ENCODE measurements at places on chromosomes 3 and 15.

- H3K4me1 ChIP-seq: no peaks in the 10 kb centered on the region
- no peaks in the 10 kb centered on the region for H3K36me3 ChIP-seq
- no peak for DNase-seq
- no peaks in the 10 kb centered on the region for H3K27me3 ChIP-seq
- H3K27ac ChIP-seq: no peak overlapping the region
Observed at GRCh38 chr3:147937891-147938290, 528.7 kb downstream of the ZIC1 start.

GRCh38 chr3:29195056-29195455 lies 85.8 kb upstream of the RBMS3 start:
- no peak overlapping the region for H3K4me3 ChIP-seq
- H3K27ac ChIP-seq: no peak overlapping the region
- no peaks in the 10 kb centered on the region for H3K36me3 ChIP-seq

GRCh38 chr3:29331456-29332194 lies 50.8 kb downstream of the RBMS3 start:
- H3K36me3 ChIP-seq: no peaks in the 10 kb centered on the region
- no peaks in the 10 kb centered on the region for H3K4me1 ChIP-seq

- no peaks in the 10 kb centered on the region for H3K36me3 ChIP-seq
- no peak overlapping the region for H3K4me3 ChIP-seq
- no peaks in the 10 kb centered on the region for H3K4me1 ChIP-seq
- no peak overlapping the region for H3K27ac ChIP-seq
- H3K27me3 ChIP-seq: no peaks in the 10 kb centered on the region
Observed at GRCh38 chr3:24296441-24297205, 198.0 kb downstream of the THRB start.

DNA sequence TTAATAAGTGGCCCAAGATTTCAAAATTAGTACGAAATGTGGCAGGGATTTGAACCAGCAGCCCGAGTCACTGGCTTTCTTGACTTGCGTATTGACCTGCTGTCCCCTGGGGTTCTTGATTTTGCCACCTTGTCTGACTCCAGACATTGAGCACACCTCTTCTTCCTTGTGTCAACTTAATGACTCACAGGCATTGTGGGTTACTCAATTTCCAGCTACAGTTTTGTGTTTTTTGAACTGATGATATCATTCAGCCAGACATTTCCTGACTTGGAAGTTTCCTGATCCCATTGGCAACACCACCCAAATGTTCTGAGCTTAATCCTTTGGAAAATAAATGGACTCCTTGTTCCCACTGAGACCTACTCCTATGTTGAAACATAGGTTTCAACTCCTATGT lies 64.2 kb downstream of the MOBP start:
- H3K4me3 ChIP-seq: no peak overlapping the region
- no peak overlapping the region for H3K27ac ChIP-seq
- no peak for DNase-seq
- no peaks in the 10 kb centered on the region for H3K36me3 ChIP-seq

DNA sequence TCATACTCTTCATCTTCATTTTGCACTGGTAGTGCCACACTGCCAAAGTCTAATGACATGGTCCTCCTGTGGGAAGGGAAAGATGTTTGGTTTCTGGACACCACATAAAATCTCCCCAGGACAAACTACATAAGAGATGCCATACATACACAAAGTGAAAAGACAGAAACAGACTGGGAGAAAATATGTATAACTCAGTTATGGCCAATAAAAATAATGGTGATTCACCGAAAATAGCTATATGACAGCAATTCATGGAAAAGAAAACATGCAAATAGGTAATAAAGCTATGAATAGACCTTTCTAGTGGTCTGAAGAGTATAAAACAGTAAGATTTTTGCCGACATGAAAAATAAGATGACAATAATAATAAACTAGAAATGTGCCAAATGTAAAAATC lies 5.3 kb downstream of the CEP152 start:
- no peaks in the 10 kb centered on the region for H3K27me3 ChIP-seq
- peaks cover 28% of the 10 kb centered on the region for H3K36me3 ChIP-seq
- no peak overlapping the region for H3K27ac ChIP-seq
- no peak overlapping the region for H3K4me3 ChIP-seq
- DNase-seq: no peak

DNA sequence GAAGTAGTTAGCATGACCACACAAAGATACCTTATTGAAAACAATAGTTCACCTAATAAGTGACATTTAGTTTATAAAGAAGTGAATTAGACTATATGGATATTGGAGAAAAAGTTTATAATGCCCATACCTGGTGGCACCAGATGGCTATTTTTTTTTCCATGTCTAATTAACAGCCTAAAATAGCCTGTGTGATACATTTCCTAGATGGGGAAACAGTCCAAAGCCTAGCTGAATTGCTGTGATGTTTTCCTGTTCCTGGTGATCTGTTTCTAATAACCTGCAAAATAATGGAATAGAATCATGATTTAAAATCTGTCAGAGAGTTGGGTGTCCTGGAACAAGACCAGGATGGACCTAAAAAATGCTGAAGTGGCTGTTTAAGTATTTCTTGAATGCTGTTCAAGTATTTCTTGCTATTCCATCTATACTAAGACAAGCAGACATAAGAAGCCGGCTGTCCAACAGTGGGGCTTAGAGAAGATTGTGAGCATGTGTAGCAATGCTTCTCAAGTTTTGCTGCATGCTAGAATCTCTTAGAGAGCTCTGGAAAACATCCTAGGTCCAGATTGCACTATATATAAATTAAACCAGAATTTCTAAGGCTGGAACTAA lies 31.3 kb downstream of the LRRC3B start:
- H3K36me3 ChIP-seq: no peaks in the 10 kb centered on the region
- H3K4me1 ChIP-seq: no peaks in the 10 kb centered on the region
- H3K27me3 ChIP-seq: no peaks in the 10 kb centered on the region
- no peak overlapping the region for H3K27ac ChIP-seq

DNA sequence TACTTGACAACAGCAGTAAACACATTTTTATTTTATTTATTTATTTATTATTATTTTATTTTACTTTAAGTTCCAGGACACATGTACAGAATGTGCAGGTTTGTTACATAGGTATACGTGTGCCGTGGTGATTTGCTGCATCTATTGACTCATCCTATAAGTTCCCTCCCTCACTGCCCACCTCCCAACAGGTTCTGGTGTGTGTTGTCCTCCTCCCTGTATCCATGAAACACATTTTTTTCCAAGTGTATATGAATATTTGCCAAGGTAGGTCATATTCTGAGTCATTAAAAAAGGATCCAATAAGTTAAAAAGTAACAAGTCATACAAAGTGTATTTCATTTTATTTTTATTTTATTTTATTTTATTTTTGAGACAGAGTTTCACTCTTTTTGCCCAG lies 567.3 kb upstream of the KCNMB2 start:
- H3K27me3 ChIP-seq: no peaks in the 10 kb centered on the region
- no peaks in the 10 kb centered on the region for H3K4me1 ChIP-seq
- no peak overlapping the region for H3K4me3 ChIP-seq
- H3K27ac ChIP-seq: no peak overlapping the region
- no peaks in the 10 kb centered on the region for H3K36me3 ChIP-seq
- no peak for DNase-seq

- peak overlapping the region; percentile 73 for H3K4me3 ChIP-seq
- H3K4me1 ChIP-seq: peaks cover 71% of the 10 kb centered on the region
- peak overlapping the region; percentile 97 for H3K27ac ChIP-seq
- no peaks in the 10 kb centered on the region for H3K27me3 ChIP-seq
Observed at GRCh38 chr3:14433106-14433505, 30.7 kb downstream of the SLC6A6 start.

GRCh38 chr3:49803465-49804140 lies 542 bp downstream of the INKA1 start:
- H3K27me3 ChIP-seq: peaks cover 11% of the 10 kb centered on the region
- peak overlapping the region; percentile 80 for H3K4me3 ChIP-seq

DNA sequence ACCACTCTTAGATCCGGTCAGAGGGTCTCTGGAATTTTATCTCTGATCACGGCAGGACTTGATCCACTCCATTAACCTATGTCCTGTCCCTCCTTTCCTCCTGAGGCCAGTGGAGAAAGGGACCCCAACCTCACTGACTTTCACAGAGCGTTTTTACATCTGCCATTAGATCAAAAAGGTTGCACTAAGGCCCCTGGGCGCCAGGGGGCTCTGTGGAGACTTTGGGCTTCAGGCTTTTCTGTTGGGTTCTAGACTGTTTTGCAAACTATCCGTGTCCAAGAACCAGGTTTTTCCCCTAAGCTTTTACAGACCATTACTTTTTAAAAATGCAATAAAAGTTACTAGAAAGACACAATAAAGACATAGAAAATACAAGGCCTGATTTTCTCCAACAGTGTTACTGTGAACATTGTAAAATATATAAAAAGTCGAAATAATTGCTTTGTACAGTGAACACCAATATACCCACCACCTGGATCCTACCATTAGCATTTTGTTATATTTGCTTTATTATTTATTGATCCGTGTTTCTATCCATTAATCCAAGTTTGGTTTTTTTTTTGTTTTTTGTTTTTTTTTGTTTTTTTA lies 159.7 kb downstream of the POLR2M start:
- no peak overlapping the region for H3K27ac ChIP-seq
- no peak overlapping the region for H3K4me3 ChIP-seq
- H3K27me3 ChIP-seq: peaks cover 82% of the 10 kb centered on the region
- peaks cover 16% of the 10 kb centered on the region for H3K4me1 ChIP-seq
- peak; percentile 70 for DNase-seq

DNA sequence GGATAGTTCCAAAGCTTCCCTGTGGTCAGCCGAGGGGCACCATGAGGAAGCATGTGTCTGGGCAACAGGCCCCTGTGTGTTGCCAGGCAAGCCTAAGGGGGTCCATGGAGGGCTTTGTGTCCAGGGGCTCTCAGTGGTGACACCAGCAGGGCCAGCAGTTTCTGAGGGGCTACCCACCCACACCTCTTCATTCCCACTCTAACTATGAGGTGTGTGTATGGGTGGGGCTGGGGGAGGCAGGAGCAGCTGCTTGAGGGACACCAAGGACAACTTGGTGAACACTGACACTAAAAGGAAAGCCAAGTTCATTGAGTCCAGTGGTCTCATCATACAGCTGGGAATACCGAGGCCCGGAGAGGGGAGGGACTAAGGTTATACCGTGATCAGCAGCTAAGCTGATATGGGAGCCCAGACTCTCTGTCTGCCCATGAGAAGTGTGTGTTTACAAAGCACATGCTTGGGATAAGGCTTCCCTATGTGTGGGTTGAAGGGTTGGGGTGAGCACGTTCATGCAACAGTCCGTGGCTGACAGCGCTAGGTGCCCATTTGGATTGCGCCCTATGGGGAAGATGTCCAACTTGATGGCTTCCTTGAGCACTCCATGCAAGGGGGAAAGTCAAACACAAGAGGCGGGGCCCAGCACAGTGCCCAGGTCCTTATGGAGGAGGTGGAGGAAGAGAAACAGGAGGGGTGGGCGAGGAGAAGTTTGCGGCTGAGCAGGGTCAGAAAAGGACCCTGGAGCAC lies 34.8 kb upstream of the CHRNB4 start:
- no peak for DNase-seq
- H3K36me3 ChIP-seq: no peaks in the 10 kb centered on the region
- no peaks in the 10 kb centered on the region for H3K4me1 ChIP-seq

DNA sequence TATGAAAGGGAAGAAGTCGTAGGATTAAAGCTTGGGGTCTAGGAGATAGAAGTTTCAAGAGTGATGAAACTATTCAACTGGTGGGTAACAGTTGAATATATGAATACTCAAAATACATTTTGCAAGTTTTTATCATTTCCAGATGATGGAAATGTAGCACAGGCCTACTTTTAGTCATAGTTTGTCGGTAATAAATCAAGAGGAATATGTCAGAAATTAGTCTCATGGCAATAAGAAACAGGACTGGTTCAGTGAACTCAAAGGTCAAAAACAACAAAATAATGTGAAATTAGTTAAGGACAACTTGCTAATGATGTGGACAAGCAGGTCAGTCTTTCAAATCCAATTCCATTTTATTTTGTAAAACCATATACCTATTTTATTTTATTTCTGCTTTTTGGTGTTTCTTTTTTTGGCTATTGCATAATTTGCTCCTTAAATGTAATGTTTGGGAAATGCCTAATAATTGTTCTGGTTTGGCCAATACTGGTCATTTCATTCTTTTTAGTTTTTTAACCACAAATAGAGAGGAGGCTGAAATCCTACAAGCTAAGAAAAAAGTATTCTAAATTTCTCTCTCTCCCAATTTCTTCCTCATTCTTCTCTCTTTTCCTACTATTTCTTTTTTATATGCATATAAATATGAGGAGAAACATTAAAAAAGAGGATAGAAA lies 195.2 kb upstream of the ARHGEF26 start:
- H3K27me3 ChIP-seq: no peaks in the 10 kb centered on the region
- no peak for DNase-seq
- H3K27ac ChIP-seq: no peak overlapping the region
- no peak overlapping the region for H3K4me3 ChIP-seq

GRCh38 chr3:122977746-122978466 lies 49.7 kb downstream of the SEMA5B start:
- H3K27me3 ChIP-seq: peaks cover 27% of the 10 kb centered on the region
- H3K27ac ChIP-seq: no peak overlapping the region

- H3K4me1 ChIP-seq: peaks cover 14% of the 10 kb centered on the region
- H3K4me3 ChIP-seq: no peak overlapping the region
- DNase-seq: no peak
- no peak overlapping the region for H3K27ac ChIP-seq
- no peaks in the 10 kb centered on the region for H3K27me3 ChIP-seq
- peaks cover 11% of the 10 kb centered on the region for H3K36me3 ChIP-seq
Observed at GRCh38 chr15:64558460-64559179, 98.2 kb downstream of the ZNF609 start.

- no peaks in the 10 kb centered on the region for H3K4me1 ChIP-seq
- no peaks in the 10 kb centered on the region for H3K36me3 ChIP-seq
- no peaks in the 10 kb centered on the region for H3K27me3 ChIP-seq
Observed at GRCh38 chr15:26197719-26198118, 334.6 kb upstream of the ATP10A start.

- no peak for DNase-seq
- no peaks in the 10 kb centered on the region for H3K27me3 ChIP-seq
- peaks cover 68% of the 10 kb centered on the region for H3K36me3 ChIP-seq
- H3K4me1 ChIP-seq: peaks cover 47% of the 10 kb centered on the region
Observed at GRCh38 chr3:4981294-4981664, 2.0 kb downstream of the BHLHE40 start.
